ENCODE measurements at places on chromosomes 7 and 10.
A peak's percentile ranks its signal among the peaks of the same experiment; 100 is the strongest.

GRCh38 chr7:128056901-128057300 is 25.7 kb upstream of the LRRC4 start:
- no peak for DNase-seq

DNA sequence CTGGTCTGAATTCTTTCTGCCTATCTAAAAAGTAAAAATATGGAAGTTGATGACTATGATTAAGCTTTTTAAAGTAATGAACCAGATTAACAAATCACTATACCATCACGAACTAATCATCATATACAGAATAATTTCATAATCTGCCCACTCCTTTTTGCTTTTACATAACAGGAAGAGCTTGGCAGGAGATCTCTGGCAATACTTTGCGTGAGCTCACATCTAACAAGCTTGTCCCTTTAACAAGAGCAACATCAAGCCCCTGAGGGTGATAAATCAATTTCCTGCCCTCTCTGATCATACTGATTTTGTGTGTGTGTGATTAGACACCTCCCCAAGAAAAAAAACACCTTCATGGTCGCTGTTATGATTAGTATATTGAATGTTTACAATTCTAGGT is 143.5 kb upstream of the ASAH2 start:
- DNase-seq = no peak

DNA sequence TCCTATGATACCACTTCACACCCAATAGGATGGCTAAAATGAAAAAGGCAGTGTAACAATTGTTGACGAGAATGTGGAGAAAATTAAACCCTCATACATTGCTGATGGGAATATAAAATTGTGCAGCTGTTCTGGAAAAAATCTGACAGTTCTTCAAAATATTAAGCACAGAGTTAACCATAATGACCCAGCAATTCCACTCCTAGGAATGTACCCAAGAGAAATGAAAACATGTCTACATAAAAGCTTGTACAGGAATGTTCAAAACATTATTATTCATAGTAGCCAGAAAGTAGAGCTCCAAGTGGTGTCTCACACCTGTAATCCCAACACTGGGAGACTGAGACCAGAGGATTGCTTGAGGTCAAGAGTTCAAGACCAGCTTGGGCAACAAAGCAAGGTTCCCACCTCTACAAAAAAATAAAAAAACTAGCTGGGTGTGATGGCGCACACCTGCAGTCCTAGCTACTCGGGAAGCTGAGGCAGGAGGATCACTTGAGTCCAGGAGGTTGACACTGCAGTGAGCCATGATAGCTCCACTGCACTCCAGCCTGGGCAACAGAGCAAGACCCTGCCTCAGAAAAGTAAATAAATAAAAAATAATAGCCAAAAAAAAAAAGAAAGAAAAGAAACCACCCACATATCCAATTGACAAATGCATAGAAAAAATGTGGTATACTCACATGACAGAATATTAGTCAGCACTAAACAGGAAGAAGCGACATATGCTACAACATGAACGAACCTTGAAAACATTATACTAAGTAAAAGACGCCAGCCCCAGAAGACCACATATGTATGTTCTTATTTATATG is 5.0 kb downstream of the RHEB start:
- no peak for DNase-seq

DNA sequence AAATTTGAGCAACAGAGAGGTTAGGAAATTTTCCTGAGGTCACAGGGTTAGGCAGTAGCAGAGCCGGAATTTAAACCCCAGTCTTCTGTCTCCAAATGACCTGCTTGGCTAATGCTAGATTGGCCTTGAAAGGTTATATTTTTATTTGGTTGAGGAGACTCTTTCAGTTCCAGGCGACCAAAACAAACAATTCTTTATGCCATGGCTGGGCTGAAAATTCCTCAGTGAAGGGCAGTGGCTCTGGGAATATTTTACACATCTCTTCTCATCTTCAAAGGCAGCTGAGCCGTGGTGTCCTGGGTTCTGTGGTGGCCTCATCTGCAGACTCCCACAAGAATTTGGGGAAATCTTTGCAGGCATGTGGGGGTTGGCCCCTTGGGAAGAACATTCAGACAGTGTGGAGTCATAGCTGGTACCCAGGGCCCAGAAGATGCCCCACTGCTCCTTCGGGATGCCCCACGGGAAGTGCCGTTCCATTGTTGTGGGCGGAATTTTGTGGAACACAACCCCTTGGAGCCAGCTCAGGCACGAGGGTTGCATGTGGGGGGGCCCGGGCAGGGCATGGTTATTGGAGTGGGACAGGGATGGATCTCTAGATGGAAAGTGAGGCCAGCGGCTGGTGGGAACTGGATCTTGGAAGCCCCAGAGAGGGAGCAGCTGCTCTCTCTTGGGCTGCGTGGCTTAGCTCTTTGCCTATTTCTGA is 33.2 kb downstream of the RPS24 start:
- DNase-seq = no peak

GRCh38 chr7:74181821-74182220 is 7.7 kb downstream of the EIF4H start:
- no peak for DNase-seq

- no peak for DNase-seq
Observed at GRCh38 chr10:132384618-132385388, 12.2 kb upstream of the PWWP2B start.

- no peak for DNase-seq
Observed at GRCh38 chr7:69808391-69808790, 210.1 kb downstream of the AUTS2 start.

DNA sequence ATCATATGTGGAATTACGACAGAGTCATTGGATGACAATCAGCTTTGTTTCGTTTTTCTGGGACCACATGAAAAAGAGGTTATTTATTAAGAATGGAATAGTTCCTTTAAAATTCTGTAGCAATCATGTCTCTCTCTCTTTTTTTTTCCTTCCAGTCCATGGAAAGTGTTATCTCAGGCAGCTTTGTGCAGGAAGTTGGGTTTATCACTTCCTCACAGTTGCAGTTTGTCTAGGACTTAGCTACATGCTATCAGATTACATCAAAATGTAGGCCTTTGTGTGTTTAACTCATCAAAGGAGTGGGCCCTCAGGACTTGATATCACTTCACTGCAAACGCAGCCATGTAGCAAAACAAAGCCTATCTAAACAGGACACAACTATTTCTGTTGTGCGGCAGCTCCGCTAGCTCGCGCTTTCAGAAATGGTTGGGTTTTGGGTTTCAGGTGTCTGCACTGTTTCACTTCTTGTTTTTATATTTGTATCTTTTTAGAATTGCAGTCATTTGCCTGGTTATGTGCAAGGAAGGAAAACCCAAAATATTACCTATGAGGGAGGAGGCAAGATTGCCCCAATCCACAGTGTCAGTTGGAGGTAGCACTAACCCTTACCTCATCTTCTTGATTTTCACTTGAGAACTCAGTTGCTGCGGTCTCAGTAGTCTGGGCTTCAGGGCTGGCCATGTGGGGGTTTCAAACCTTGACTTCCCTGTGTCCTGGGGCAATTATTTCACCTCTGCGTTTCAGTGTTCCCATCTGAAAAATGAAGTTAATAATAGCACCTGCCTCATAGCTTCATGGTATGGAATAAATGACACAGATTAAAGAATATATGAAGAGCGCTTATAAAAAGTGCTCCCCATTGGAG is 66.7 kb downstream of the HHEX start:
- no peak for DNase-seq

DNA sequence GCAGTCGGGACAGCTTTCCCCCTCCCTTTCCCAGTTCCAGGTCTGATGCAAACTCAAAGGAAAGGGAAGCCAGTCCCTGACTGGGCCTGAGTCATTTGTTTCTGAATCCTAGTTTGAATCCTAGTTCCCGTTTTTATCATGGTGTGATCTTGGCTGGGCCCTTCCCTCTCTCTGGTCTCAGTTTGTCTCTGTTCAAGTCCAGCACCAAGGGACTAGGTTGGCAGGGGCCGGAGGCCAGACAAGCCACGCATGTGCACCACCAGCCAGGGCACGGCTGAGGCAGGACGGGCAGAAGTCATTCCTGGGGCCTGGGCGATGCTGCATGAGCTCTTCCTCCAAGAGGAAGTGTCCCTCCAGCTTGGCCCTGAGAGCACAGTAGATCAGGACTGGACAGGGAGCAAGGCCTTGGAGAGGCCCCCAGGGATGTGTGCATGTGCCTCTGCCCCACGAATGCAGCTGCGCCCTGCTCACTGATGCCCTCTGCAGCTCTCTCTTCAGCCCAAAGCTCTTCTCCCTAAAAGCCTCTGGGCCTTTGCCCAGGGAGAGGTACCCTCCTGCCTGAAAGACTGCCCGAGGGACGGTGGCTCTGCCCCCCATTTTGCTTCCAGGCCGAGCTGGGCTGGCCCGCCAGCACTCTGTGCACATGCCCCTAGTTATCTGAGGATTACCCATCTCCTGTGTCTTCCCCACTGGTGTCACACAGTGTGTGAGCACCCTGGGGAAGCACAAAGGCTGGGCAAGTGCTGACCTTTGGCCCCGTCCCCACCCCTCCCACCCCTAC is 86.7 kb downstream of the ZMIZ1 start:
- DNase-seq = no peak

DNA sequence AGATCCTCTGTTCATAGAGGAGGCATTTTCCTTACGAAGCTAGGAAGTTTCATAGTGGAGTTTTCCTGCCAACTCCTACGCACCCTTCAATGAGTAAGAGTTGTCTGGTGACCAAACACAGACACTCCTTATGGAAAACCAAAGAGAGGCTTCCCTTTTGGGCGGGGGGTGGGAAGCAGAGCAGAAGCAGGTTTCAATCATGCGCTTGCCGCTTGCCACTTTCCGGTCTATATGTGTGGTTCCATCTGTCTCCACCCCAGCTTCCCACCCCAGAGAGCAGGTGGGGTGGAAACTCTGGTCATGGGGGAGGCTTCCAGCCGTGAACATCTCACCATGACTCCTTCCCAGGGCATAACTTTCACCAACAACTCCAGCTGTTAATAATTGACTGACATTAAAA is 68.8 kb upstream of the GRB10 start:
- DNase-seq = no peak

DNA sequence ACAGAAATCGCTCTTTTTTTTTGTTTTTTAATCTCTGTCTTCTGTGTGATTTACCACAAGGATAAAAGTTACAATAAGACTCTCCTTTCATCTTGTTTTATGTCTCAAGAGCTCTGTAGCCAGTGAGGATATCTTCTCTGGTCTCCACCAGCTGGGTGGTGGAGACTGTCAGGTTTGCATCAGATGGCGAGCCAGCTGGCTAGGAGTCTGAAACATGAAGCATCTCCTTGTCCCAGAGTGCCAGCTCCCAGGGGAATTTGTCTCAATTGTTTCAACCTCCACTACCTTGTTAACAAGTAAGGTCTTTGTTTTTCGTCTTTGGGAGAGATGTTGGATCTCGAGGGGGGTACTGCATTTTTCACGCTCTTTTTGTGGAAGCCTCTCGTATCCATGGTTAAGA is 47.3 kb downstream of the FRMPD2 start:
- DNase-seq = no peak

DNA sequence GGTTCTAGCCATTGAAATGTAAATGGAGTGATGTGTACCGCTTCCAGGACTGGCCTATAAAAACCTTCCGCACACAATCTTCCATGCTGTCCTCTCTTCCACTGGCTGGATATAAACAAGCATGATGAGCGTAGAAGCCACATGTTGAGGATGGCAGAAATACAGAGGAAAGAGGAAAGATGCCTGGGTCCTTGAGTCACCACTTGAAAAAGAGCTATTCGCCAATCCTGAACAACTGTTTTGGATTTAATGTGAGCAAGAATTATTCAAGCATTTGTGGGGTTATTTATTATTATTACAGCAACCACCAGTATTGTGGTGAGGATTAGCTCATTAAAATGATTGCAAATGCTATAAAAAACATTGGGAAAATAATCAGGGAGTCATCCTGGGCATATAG is 45.8 kb upstream of the PLXNA4 start:
- no peak for DNase-seq

GRCh38 chr10:90788968-90789367 is 68.9 kb downstream of the HTR7 start:
- DNase-seq = no peak

DNA sequence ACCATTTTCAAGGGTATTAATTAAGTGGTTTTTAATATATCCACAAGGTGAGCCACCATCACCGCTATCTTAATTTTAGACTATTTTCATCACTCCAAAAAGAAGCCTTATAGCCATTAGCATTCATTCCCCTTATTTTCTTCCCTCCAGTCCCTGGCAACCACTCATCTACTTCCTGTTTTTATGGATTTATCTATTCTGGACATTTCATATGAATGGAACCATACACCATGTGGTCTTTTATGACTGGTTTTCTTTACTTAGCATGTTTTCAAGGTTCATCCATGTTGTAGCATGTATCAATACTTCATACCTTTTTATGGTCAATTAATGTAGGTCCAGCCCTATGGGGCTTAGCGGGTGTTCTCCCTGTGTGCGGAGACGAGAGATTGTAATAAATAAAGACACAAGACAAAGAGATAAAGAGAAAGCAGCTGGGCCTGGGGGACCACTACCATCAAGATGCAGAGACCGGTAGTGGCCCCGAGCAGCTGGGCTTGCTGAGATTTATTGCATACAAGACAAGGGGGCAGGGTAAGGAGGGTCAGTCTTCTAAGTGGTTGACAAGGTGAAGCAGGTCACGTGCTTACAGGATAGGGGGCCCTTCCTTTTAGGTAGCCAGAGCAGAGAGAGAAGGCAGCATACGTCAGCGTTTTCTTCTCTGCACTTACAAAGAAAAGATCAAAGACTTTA is 14.6 kb downstream of the WBP1L start:
- no peak for DNase-seq

GRCh38 chr7:146922782-146923181 is 806.2 kb downstream of the CNTNAP2 start:
- no peak for DNase-seq

- DNase-seq = no peak
Observed at GRCh38 chr10:127117125-127117524, 79.3 kb downstream of the INSYN2A start.

- no peak for DNase-seq
Observed at GRCh38 chr10:46554166-46554781, 2.2 kb downstream of the GPRIN2 start.

- DNase-seq = no peak
Observed at GRCh38 chr10:98568551-98568950, 121.8 kb upstream of the HPS1 start.

GRCh38 chr7:131105799-131106680 is 221.6 kb upstream of the MKLN1 start:
- DNase-seq = peak; percentile 52

DNA sequence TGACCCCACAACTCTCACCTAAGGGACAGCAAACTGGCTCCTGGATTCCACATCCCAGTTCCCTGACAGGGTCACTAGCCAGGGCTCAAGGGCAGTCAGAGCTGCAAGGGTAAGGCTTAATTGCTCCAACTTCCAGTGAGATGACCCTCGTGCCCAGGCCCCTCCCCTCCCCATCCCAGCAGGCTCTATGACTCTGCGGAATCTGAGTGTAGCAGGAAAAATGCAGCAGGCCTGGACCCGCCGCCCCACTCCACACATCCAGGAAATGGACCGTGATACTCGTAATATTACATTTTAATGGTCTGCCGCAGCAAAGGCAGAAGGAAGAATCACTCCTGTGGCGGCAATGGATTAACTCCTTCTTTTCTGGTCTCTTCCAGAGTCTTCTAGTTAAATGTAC is 91.7 kb upstream of the CHST15 start:
- no peak for DNase-seq

- peak; percentile 39 for DNase-seq
Observed at GRCh38 chr10:119516381-119517234, 25.9 kb downstream of the RGS10 start.
